ENCODE measurements at places on chromosomes 2 and 18.
A peak's percentile ranks its signal among the peaks of the same experiment; 100 is the strongest.

- no peak for DNase-seq
These were observed 40.9 kb downstream of the KDM3A start for GRCh38 chr2:86482034-86482433.

DNA sequence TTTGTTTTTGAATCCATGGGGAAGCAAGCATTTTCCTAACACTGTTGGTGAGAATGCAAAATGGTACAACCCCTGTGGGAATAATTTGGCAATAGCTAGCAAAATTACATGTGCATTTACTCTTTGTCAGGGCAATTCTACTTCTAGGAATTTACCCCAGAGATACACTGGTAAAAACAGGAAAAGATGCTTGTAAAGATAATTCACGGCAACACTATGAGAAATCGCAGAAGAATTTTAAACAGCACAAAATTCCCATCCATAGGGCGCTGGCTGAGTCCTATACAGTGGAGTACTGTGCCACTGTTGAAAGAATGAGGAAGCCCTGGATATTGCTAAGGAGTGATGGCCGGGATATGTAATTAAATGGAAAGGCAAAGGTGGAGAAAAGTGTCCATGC, 75.8 kb downstream of the DGKD start:
- DNase-seq: peak; percentile 41

- DNase-seq: no peak
These were observed 128.0 kb upstream of the SMAD2 start for GRCh38 chr18:48058486-48058885.

GRCh38 chr2:52881606-52882005, 886.0 kb upstream of the CHAC2 start:
- DNase-seq: no peak

DNA sequence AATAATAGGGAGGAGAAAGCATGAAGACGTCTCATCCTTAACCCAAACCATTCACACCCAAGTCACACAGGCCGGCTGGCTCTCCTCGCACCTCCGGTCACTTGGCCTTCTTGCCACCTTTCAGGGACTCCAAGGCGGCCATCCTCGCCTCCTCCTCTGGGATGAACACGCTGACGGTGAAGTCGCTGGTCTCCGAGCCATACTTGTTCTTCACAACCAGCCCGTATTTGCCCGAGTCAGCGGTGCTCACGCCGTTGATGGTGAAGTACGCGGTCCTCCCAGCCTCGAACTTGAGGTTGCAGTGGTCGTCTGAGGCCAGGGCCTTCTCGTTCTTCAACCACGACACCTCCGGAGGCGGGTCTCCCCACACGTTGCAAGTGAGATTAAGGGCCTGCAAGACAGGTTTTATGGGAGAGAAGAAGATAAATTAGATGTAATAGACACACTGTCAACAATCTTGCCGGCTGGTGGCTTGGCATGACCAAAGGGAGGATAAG, 54.3 kb upstream of the LPIN2 start:
- DNase-seq: no peak

DNA sequence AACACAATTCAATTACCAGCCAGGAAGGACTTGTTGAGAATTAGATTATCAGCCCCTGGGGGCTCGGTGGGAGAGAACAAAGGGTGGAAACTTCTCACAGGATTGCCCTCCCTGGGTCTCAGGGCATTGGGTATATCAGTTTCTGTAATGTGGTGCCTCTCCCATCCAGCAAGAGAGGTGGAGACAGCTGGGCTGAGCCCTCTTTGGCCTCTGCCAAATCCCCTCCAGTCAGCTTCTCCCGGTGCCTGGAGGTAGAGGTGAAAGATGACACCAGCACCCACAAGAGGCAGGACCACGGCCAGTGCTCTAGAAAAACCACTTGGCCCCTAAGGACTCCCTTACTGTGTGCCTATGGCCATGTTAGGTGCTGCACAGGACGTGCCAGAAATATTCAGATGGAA, 179.7 kb downstream of the HAUS1 start:
- no peak for DNase-seq

DNA sequence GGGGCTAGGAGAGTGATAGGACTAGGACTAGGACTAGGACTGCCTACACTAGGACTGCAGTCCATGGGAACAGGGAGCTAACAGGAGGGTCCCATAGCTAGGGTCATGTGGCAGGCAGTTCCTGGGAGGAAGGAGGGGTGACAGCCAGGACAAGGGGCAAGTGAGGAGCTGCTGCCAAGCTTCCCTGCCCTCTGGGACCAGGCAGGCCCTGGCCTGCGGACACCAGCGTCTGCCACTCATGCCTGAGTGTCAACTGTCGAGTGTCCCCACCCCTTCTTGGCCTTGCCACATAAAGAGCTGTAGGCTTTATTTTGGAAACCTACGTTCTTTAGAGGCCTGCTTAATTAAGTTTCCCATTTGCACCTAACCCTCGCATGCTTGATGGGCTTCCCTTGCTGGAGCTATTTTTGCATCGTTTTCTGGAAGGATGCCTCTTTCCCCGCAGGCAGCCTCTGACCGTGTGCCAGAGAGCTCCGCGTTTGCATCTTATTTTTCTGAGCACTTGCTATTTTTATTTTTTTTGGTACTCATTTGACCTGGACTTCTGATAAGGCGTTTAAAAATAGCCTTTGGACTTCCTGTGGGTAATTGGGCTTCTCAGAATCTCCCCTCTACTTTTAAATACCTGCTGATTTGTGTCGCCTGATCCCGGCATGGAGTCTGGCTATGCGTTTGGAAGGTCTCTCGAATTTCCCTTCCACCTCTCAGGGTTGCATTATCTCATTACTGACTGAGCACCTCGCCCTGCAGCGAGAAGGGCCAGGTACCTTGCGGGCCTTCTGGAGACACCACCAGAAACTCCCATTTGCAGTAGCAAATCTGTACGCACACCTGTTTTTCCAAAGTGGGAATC, 66.4 kb downstream of the SH3RF3 start:
- DNase-seq: no peak

Measured in AG04449 (cell line).